ENCODE measurements at places on chromosomes 4 and X.

DNA sequence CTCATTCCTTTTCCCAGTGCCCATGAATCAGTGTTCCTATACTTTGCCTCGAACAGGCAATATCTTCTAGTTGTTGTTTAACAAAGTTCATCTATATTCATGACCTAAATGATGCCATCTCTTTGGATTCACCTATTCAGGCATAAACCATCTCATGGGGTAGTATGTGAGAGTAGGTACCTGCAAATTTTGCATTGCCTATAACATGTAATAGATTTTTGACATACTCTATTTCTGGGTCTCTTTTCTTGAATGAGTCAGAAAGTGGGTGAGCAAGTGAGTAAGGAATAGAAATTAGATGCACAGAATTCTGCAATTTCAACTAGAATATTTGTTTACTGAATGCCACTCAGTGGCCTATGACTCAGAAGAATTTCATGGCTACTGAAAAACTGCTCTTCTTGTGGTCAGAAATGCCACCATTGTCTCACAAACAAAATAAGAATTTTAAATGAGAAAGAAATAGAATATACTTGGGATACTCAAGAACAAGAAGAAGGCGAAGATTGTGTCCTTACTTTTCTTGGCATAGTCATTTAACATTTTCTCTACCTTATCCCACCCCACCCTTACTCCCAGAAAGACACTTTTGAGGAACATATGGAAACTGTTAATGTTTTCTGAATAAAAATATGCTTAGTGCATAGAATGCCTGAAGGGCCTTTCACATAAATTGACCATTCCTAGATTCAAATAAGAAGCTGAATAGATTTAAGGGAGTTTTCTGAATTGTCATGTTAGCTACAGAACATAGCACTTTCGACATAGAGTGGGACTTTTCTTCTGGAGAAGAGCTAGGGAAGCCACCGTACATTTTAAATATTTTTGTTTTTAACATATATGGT is 86.8 kb downstream of the HHIP start:
- no peak for DNase-seq

GRCh38 chr4:11565899-11566298 is 137.2 kb upstream of the HS3ST1 start:
- DNase-seq, result no peak

DNA sequence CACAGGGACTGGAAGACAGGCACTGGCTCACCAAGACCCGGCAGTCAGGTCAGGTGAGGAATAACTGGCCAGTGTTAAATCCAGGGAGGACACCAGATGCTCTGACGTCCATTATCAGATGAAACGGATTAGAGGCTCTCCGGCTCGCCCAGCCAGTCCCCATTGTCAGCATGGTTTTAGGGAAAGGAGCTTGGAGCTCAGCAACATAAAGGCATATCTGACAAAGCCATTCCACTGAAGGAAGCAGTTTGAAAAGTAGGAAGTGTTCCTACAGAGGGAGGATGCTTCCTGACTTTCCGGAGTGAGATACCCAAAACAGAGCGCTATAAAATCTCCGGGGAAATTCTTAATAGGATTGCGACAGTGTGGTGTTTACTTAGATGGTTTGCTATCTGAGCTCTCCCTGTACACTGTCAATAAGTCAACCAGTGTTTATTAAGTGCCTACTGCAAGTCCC is 14.8 kb downstream of the NDNF start:
- no peak for DNase-seq

DNA sequence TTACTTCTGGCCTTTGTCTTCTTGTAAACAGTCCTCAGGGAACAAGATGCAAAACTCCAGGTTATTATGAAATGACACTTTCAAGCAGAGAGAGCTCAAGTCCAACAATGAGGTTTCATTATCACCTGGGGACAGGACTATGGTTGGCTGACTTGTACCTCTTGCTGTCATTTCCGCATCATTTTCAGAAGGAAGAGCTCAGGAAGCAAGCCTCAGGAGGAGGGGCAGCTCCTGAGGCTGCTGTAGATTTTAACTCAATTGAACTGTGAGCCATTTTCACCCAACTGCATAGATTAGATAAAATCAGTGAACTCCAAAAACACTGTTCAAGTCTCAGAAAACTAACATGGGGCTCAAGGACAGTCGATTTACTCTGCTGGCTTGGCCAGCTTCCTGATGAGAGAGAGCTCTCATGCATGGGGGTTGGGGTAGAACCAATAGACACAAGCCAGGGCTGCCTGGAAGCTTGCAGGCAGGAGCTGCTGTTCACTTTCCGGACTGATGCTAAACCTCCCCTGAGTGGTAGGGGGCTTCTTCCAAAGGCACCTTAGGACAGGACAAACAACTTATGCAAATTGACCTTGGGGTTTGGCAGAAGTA is 23.6 kb downstream of the TMEM255A start:
- DNase-seq, result no peak

- DNase-seq, result no peak
Measured at GRCh38 chrX:117196481-117196880, 733.7 kb upstream of the CT83 start.

GRCh38 chr4:185554365-185555126 is 19.2 kb upstream of the PDLIM3 start:
- DNase-seq, result no peak

Measured in transverse colon (tissue), 4 donors.